NCI-H2029 treated with DMSO at 0.1 percent for 48 hours (cell line): ENCODE measurements at places on chromosomes 7 and 10.

DNA sequence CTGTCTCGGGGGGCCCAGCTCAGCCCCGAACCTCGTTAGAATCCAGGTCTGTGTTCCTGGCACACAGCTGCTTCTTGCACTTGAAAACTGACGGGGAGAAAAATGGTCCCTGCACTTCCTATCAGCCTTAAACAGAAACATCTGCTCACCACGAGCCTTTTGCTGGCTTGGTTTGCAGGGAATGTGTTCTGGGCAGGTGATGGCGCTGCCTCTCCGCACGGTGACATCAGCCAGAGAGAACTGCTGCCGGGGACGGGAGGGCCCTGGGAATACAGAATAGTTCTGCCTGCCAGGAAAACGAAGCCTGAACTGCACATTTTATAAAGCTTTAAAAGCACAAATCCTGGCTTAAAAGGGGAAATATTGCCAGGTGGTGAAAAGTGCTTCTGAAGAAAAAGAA is 622.5 kb downstream of the TYW1 start:
- DNase-seq = peak; percentile 51

GRCh38 chr10:112141292-112141691 is 42.3 kb downstream of the GPAM start:
- no peak for DNase-seq

DNA sequence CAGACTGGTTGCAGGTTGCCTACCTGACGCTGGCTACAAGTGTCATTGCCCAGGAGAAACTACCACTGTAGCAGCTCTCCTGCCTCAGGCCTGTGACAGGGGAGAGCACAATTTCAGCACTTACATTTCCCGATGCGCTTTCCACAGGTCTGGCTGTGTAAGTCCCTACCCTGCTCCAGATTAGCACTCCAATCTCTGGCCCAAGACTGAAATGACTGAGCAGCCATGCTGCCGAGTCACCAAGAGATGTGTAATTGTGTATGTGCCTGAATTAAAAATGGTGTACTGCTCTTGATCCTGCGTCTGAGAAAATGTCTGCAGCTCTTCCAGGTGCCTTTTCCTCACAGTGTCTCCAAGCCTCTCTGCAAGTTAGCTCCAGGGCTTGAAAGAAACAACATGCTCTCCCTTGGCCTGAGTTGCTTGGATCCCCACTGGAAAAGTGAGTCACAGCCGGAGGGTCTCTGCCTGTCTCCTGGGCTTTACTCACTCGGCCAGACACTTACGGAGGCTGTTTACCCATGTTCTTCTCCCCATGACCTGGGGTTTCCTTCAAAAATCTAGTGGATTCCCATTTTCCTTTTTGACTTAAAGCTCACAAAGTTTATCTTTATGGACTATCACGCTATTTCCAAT is 1001.7 kb upstream of the KCND2 start:
- DNase-seq = no peak

DNA sequence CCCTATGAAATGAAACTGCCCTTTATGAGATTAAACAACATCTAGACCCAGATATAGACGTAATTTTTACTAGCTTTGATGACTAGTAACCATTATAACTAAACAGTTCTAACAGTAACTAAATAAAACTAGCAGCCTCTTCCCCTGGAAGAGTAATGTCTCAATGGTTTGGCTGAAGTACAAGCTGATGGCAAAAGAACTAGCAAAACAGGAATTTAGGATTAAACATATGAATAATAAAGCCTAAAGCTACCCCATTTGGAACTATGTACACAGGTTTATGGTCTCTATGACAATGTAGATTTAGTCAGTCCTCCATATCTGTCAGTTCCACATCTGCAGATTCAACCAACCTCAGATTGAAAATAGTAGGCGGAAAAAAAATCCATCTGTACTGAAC is 6.4 kb downstream of the DPY19L1 start:
- no peak for DNase-seq

GRCh38 chr10:6203331-6204062 is 765 bp downstream of the PFKFB3 start:
- no peak for DNase-seq

- DNase-seq = peak; percentile 92
Measured at GRCh38 chr7:43647673-43648472, 65.0 kb downstream of the STK17A start.

DNA sequence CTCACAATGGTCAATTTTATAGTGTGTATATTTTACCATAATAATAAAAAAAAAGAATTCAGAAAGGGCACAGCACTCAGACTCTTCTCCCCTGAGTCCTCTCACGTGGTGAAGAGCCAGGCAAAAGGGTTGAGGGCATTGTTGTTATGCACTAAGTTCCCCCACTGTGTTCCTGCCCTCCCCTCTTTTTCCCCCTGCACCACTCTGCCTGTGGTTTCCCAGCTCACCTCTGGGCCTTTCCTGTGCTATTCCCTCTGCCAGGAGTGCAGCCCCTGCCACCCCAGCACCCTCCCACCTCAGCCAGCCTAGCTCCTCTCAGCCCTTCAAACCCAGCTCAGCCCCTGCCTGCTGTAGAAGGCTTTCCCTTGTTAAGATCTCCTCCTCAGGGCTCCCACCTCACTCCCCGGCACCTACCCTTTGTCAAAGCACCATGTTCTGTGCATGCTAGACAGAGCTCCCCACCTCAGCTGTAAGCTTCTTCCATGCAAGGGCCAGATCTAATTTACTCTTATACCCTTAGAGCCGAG is 108.5 kb downstream of the KCNMA1 start:
- DNase-seq = no peak

GRCh38 chr10:95289003-95289920 is 1.5 kb downstream of the PDLIM1 start:
- no peak for DNase-seq

DNA sequence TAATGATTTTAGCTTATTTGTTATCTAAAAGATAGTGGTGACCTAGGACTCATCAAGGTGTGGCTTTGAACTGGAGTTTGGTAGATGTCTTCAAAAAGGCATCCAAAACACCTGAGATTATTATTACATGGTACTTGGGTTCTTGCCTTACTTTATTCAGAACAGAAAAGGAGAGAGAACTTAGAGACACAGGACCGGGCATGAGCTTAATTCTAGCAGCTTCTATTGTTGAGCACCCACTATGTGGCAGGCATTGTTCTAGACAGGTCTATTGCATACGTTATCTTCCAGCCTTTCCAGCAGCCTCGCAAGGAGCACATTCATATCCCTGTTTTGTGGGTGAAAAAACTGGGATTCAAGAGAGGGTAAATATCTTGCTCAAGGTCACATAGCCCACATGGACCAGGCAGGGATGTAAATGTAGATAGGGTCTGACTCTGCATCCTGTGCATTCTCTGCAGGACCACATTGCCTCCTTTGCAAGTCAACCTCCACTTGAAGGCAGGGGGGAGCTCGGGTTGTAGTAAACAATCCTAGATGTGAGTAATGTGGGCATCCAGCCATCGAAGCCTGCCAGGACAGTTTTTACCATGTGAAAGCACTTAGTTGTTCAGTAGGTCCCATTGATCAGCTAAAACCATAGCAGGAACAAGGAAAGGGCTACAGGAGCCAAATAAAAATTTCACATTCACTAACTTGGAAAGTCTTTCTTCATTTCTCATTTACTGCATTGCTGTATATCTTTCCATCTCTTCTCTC is 551.4 kb downstream of the LRMDA start:
- DNase-seq = no peak

- no peak for DNase-seq
Measured at GRCh38 chr10:116015583-116016333, 257.2 kb downstream of the GFRA1 start.

GRCh38 chr7:378551-379455 is 88.8 kb downstream of the FOXL3 start:
- no peak for DNase-seq
